ENCODE measurements at places on chromosomes 2 and 18.

GRCh38 chr2:75949385-75950030, 238.8 kb upstream of the GCFC2 start:
- DNase-seq = no peak

GRCh38 chr2:2901384-2902345, 476.0 kb downstream of the EIPR1 start:
- no peak for DNase-seq

DNA sequence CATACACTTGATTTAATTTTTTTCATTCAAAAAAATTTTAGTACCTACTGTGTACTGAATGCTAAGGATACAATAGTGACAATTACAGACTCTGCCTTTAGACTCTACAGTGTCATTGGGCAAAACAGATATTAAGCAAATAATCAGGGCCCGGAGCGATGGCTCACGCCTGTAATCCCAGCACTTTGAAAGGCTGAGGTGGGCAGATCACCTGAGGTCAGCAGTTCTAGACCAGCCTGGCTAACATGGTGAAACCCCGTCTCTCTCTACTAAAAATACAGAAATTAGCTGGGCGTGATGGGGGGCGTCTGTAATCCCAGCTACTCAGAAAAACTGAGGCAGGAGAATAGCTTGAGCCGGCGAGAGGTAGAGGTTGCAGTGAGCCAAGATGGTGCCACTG, 1.4 kb downstream of the UBXN2A start:
- no peak for DNase-seq

GRCh38 chr2:128797937-128798336, 479.3 kb upstream of the HS6ST1 start:
- DNase-seq = no peak

DNA sequence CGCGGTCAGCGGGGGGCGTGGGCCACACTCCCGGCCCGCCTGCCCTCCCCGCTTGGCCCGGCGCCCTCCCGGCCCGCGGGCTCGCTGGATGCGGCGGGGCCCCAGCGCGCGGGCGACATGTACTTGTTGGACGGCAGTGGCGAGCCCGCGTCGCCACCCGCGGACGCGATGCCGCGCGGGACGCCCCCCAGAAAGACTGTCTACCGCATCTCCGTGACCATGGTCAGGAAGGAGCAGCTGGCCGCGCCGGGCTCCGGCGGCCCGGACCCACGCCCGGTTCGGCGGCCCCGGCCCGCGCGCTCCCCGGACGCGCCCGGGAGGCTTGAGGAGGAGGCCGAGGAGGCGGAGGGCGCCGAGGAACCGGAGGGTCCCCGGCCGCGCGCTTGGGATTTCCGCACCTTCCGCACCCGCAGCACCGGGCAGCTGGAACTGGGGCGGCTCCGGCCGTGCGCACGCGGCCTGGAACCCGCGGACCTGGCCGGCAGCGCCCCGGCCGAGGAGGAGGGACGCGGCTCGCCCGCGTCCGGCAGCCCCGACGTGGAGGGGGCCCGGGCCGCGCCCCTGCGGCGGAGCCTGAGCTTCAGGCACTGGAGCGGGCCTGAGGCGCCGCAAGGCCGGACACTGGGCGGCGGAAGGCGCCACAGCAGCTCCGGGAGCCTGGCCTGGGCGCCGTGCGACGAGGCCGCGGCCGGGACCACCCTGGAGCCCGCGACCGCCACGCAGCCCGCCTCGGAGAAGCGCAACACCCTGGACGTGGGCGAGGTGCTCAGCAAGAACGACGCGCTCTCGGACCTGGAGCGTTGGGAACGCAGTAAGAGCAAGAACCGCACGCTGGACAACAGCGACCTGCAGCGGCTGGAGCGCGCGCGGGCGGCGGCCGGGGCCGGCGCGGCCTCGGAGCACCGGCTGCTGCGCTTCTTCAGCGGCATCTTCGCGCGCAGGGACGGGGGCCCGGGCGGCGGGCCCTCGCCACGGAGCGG, 176.4 kb downstream of the AGAP1 start:
- no peak for DNase-seq

DNA sequence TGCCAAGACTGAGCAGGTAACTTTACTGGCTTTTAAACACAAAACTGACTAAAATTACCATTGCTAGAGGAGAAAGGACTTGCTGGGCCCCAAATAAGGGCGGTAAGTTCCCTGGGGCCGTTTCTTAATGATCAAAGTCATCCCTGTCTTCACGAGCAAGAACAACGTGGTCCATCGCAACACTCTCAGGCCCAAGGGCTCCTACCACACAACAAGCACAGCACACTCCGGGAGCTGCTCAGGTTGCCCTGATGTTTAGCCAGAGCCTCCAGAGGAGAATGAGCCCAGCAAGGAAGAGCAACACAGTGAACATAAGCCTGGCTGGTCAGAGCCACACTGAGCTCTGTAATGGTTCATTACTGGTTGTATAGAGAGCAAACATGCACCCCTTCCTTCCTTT, 102.7 kb downstream of the DYNC1I2 start:
- DNase-seq = no peak

DNA sequence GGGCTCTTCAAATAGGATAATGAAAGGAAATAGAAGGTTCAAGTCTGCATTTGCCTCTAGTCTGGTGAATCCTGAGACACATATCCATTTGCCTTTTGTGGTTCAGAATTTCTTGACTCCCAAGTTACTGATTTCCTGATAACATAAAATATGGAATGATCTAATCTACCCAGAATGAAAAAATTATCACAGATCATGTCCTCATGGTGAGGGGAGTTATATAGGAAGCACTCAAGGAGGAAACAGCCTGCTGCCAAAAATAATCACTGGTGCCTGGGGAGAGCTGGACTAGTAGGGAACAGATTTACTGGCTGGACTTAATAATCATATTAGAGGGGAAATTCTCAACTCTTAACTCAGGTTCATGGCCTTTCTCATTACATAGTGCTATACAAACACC, 95.5 kb upstream of the STK17B start:
- DNase-seq = no peak

DNA sequence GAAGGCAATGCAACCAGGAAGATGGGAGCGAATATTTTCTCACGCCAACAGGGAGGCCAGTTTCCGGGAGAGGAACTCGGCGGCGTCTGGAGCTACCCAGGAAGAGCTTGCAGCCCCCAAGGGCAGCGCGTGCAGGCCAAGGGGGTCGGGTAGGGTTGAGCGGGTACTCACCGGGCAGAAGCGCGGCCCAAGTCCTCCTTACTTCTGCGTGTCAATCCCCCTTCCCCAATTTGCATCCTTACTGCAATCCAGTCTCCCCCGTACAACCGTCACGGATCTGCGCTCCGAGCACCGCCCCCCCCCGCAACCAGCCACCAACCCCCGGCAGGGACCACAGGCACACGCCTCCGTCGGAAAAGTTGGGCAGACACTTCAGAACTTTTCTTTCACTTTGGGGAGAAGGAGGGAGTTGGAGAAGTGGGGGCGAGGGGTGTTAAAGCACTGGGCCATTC, 1.3 kb downstream of the ATP8B1 start:
- no peak for DNase-seq

DNA sequence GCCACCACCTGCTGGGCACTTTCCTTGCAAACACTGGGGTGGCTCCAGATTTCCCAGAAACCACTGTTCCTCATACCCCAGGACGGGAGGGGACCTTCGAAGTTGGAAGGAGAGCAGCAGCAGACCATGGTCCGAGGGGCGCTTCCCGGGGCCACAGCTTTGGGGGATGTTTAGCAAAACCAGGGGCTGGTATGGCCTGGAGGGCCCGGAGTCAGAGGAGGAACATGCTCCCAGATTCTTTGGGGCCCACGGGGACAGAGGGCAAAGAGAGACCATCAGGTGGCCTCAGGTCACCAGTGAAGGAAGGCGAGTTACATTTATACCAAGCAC, 25.3 kb downstream of the HS6ST1 start:
- no peak for DNase-seq

DNA sequence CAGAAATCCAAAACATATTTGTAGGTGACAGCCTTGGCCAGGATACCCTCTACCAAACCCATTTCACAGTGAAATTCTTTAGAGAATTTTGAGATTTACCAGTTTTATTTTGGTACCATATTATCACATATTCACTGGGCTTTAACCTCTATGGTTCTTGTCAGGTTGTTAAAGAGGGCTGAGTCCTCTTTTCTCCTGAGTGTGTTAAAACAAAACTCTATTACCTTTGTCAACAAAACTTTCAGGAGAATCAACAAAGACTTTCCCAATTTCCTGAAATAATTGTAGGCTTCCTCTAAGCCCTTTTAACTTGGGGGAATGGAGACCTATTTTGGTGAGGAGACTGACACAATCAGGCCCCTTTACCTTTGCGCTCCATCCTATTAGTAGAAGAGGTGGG, 155.2 kb downstream of the TRABD2A start:
- DNase-seq = no peak

GRCh38 chr2:71455741-71456569, 2.6 kb downstream of the DYSF start:
- DNase-seq = no peak

GRCh38 chr2:69745035-69745434, 3.1 kb downstream of the ANXA4 start:
- no peak for DNase-seq

- DNase-seq = no peak
Observed at GRCh38 chr2:25177211-25177611, 8.8 kb upstream of the POMC start.

- DNase-seq = no peak
Observed at GRCh38 chr2:241775223-241776177, 1.1 kb upstream of the GAL3ST2 start.

DNA sequence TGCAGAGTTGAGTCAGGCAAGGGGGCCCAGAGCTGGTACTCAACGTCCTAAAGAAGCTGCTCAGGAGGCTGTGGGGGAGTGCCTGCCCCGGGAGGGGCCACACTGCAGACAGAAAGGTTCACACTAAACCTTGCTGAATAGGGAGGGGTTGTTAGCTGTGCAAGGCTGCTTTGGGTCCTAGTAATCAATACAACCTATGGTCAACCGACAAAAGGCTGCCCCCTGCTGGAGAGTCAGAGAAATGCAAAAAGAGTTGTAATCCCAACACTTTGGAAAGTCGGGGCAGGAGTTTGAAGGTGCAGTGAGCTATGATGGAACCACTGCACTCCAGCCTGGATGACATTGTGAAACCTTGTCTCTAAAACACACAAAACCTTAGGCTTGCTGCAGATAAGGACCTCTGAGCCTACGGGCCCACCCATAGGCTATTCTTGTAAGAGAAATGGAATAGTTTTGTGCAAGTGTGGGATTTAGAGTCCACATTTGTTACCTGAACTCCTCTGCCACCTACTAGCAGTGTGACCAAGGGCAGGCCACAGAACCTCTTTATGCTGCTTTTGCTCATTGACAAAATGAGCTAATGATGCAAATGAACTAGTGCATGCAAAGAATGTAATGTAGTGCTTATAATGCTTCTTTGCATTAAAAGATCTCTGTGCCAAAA, 81.5 kb downstream of the PRPF40A start:
- DNase-seq = peak; percentile 21

GRCh38 chr2:222130855-222131254, 167.9 kb downstream of the PAX3 start:
- no peak for DNase-seq

DNA sequence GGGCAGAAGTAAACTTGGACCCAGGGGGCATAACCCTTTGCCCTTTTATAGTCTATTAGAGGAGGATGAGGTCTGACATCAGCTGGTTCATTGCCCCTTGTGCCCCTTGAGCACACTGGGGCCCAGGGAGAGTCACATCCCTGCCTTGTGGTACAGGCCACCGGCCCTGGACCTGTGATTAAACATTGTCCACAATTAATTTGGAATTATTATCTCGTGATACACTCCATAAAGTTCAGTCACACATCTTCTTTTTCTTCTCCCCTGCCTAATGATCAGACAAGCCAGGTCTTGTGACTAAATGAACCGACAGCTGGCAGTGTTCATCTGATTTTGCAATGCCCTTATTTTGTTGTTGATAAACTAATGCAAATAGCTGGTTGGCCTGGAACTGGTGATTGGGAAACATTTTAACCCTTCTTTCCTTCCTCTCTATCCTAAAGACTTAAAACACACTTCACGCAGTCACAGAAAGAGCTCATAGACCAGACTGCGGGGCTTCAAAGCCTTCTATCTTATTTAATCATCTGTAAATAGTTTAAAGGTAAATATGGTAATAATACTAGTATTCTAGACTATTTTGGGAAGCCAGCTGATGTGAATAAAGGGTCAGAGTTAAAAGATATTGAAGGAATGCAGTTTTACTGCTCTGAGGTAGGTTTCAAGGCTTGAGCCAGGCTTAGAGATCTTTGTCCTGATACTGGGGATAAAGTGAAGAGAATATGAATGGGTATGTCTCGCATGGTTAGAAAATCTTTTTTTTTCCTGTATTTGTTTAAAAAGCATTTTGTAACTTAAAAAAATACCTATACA, 13.4 kb downstream of the IL1R1 start:
- no peak for DNase-seq

DNA sequence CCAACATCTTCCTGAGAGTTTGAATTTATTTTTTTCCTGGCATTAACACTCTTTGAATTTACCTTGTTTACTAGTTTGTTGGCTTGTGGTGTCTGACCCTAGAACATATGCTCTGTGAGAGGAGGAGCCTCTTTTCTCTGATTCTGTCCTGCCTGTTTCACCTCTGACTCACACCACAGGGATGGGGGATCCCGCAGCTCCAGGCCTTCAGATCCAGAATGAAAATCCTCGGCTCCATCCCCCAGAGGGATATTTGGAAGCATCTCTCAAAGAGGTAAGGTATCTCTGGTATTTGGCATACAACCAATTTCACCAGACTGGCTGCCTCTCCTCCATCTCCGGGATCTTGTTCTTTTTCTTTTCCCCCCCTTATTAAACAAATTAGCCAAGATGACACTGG, 104.7 kb downstream of the GPR39 start:
- DNase-seq = no peak

Data from stimulated activated CD4-positive, alpha-beta T cell treated with anti-CD3 and anti-CD28 coated beads, Interleukin-15, amount 100 ng/mL, for 1 hour (primary cell).